Activated naive CD8-positive, alpha-beta T cell treated with anti-CD3 and anti-CD28 coated beads, Interleukin-2, amount 50 U/mL, for 16 hours (primary cell): ENCODE measurements at places on chromosomes 1 and 21.
A peak's percentile ranks its signal among the peaks of the same experiment; 100 is the strongest.

GRCh38 chr1:229694053-229694693 lies 68.1 kb downstream of the URB2 start:
- no peak for DNase-seq

- no peak for DNase-seq
Measured at GRCh38 chr1:109931189-109931731, 20.6 kb downstream of the CSF1 start.

- no peak for DNase-seq
Measured at GRCh38 chr1:64567426-64568170, 97.7 kb downstream of the CACHD1 start.

- no peak for DNase-seq
Measured at GRCh38 chr1:226261818-226262217, 38.4 kb downstream of the MIXL1 start.

DNA sequence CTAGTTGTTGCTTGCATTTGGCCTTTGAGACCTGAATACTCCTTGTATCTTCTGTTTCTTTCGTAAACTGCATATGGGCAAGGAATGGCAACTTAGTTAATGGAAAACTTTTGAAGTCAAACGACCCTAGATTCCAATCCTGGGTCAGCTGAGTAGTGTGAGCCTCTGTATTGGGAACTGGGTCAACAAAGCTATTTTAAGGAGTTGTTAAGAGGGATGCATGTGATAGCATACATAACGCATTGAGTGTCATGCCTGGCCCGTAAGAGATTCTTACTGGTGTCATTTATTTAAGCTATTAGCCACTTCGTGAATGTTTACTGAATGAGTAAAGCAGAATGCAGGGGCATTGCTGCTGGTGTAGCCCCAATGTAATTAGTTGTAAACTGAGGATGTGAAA lies 340.1 kb downstream of the PAPPA2 start:
- DNase-seq: no peak

- DNase-seq: no peak
Measured at GRCh38 chr1:115973154-115973553, 3.2 kb upstream of the SLC22A15 start.

GRCh38 chr1:28470146-28470545 lies 35.7 kb upstream of the RCC1 start:
- DNase-seq: no peak

GRCh38 chr1:243415663-243416408 lies 160.0 kb downstream of the SDCCAG8 start:
- no peak for DNase-seq

DNA sequence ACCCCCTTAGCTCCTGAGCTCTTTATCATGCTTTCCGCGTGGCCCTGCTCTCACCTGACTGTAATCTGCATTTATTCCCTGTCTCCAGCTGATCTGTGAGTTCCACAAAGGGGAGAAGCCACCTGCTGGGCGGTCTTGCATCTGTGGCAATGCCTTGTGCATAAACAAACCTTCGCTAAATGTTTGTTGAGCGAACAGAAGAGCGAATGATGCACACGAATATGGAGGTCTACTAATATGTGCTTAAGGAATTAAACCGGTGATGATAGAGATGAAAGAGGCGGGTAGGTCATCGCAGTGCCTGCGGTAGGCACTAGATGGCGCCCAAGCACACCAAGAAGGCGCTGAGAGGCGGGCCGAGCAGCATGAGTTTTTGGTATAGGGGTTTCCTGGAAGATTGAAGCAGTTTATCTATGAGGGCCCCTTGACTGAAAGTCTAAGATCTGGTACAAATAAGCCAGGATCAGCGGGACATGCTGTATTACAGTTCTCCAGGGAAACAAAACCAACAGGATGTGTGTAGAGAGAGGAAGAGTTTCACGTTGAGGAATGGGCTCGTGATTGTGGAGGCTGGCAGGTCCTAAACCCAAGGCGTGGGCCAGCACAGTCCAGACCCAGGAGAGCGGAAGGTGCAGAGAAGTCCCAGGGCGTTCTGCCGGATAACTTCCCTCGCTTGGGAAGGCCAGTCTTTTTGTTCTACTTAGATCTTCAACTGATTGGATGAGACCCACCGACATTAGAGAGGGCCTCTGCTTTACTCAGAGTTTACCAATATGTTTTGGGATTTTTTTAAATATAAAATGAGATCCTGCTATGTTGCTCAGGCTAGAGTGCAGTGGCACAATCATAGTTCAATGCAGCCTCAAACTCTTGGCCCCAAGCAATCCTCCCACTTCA lies 34.7 kb downstream of the TOMM20 start:
- peak; percentile 64 for DNase-seq

DNA sequence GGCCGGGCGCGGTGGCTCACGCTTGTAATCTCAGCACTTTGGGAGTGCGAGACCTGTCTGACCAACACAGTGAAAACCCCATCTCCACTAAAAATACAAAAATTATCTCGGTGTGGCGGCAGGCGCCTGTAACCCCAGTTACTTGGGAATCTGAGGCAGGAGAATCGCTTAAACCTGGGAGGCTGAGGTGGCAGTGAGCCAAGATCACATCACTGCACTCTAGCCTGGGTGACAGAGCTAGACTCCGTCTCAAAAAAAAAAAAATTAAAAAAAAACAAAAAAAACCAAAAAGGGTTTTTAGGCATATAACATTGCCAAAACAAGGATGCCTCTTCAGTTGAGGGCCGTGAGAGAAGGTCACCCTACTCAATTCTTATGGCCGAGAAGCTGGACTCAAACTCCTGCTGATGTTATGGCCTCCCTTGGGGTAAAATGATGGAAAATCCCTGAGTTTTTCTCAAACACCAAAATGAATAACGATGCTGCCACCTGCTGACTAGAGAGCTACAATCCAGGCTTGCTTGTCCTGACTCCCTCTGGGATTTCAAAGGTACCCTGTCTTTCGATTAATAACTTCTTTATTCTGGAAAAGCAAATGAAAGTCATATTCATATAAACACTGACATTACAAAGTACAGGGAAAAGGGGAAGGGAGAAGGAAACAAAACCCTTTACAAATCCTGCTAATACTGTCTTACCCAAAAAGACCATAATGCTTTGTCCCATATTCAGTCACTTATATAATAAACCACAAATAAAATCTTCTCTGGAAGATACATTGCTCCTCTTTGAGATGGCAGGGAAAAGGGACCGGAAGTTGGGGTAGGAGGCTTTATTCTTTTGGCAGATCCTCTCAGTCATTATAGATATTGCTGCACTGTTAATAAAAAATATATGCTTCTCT lies 10.7 kb downstream of the RAB42 start:
- no peak for DNase-seq

- no peak for DNase-seq
Measured at GRCh38 chr1:204544321-204544720, 28.1 kb downstream of the MDM4 start.

DNA sequence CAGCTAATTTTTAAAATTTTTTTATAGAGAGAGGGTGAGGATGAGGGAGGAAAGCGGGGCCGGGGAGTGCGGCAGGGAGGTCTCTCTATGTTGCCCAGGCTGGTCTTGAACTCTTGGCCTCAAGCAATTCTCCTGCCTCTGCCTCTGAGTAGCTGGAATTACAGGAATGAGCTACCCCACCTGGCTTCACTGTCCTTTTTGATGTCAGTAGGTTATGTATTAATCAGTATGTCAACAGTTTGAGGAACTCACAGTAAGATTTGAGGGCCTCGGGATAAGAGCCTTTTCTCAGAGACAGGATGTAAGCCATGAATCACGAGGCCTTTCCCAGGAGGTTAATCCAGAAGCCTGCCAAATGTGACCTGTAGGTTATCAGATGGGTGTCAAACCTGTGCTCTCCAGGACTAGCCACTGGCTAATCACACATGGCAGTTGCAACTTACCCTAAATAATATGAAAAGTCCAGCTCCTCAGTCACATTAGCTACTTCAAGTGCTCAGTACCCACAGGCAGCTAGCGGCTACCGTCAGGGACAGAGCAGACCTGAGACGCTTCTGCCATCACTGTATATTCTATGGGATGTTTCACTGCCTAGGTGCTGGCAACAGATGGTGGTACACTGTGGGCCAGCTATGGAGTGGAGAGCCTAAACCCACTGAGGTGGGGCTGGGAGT lies 33.1 kb downstream of the TRIM67 start:
- DNase-seq: no peak

DNA sequence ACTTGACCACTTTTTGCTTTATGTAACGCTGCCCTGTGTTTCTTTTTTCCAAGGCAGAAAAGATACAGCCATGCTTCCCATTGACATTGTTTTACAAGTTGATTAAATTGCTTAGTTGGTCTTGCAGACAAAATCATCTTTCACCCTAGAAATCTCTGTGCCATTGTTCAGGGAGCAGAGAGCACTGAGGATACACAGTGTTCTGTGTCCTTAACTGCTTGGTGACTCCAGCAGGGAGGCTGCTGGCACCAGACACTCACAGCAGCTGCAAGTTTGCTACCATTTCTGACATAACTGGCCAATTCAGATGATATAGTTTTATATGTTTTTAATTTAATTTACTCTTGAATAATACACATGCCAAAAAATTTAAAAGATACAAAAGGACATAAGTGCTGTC lies 118.7 kb downstream of the RGS2 start:
- no peak for DNase-seq

DNA sequence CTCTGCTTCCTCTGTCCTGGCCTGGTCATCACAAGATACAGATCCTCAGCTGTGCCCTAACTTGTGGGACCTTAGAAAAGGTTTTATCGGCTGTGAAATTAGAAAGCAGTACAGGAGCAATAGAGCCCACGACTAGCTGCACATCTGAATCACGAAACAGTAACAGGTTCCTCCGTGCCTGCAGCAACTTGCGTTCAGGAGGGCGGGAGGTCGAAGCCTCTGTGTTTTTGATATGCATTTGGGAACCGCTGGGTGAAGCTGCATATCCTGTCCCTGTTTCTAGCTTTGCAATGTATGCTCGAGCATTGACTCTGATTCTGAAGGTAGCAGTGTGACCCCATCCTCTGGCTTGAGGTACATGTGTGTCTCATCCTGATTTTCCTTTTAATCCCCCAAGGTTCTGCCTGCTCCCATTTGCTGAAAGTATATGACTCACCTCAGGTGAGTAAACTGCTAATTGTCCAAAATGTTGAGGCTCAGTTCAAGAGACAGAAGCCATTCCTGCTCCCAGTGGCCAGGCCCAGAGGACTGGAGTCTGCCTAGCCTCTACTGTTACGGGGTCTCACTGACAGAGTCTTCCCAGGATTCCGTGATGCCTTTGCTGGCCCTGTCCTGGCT lies 44.3 kb downstream of the SCCPDH start:
- DNase-seq: no peak

GRCh38 chr21:46144464-46145070 lies 10.8 kb downstream of the FTCD start:
- DNase-seq: no peak

DNA sequence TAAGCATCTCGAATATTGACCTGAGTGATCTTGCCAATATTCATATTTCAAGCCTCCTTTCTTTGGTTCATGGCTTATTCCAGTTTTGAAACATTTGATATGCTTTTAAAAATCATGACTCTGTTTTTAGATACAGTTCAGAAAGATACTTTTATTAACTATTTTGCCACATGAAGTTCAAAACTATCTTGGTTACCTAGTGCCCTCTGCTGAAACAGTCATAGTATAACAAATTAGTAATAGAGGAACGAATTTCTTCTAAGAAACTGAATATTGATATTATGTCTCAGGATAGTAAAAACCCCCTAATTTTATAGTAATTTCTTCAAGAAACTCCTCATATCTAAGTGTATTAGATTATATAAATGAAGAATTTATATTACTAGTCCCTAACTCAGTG lies 52.6 kb upstream of the RC3H1 start:
- no peak for DNase-seq

DNA sequence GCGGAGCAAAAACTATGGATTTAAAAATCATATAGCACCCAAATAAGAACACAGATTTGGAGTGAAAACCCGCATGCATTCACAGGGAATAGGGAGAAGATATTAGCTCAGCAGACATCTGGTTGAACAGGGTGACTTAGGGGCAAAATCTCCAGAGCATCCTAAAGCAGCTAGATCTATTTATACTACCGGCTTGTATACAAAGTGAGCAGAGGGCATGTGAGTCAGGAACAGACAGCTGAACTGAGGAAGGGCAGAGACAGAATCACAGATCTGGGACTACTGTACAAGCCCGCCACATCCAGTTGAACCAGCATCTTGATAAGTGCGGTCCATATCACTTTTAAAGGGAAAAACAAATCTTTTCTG lies 35.2 kb upstream of the EXOSC10 start:
- no peak for DNase-seq

DNA sequence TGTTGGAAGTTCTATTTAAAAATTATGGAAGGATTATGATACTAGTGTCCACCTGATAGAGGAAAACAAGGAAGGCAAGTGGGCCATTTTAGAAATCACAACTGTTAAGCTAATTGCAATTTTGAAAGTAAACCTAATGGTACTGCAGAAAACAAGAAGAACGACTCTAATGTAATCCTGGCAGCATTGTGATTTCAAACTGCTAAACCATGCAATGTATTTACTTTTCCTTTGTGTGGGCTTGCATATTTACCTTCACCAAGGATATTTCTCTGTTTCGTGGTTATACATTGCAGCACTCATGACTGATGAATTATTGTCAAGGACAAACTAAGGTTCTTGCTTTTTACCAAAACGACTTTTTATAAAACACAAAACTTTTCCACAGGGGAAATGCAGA lies 88.1 kb downstream of the TM2D1 start:
- no peak for DNase-seq

DNA sequence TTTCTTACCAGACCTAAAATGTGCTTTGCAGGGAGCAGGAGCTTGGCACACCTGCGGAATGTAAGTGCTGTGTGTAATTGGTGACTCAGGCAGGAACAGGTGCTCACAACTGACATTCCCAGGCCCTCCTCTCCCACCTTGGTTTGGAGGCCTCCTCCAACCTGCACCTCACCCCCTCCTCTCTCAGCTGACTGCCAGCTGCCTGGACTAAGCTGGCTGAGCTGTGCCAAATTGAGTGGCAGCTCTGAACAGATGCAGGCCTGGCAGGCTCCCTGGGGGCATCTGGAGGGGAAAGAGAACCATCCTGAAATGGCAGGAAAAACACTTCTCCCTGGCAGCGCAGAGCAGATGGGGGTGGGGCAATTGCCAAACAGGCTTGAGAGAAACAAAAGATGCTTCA lies 91.7 kb upstream of the PGBD5 start:
- DNase-seq: no peak

GRCh38 chr1:28682840-28683239 lies 14.3 kb downstream of the GMEB1 start:
- DNase-seq: no peak

- no peak for DNase-seq
Measured at GRCh38 chr1:246608616-246609376, 42.5 kb downstream of the CNST start.

GRCh38 chr1:231694075-231694431 lies 67.5 kb downstream of the DISC1 start:
- DNase-seq: no peak

GRCh38 chr21:43903451-43904091 lies 38.5 kb downstream of the AGPAT3 start:
- no peak for DNase-seq

DNA sequence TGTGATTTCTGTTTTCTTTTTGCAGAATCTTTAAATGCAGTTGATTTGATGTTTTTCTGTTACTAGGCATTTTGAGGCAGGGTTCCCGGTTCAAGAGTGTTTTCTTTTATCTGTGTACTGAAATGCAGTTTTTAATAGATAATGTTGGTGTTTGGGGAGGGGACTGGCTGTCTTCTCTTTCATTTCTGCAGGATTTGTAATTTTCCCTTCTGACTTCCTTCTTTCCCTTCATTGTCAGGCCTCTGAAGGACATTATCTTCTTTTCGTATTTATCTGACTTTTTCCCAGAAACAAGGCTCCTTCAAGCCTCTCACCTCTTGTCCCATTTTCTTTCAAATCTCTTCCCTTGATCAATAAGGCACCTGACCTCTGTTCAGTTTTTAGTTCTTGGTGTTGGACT lies 1.5 kb upstream of the GALNT2 start:
- DNase-seq: no peak

- DNase-seq: no peak
Measured at GRCh38 chr1:205970486-205970885, 27.2 kb upstream of the SLC26A9 start.
